Activated CD8-positive, alpha-beta memory T cell treated with anti-CD3 and anti-CD28 coated beads, Interleukin-2, amount 10 ng/mL, durations not matched to agents 7 days and 5 days (primary cell): ENCODE measurements at places on chromosomes 1 and 21.

GRCh38 chr1:18419113-18419844 is 61.5 kb upstream of the KLHDC7A start:
- no peak overlapping the region for H3K27ac ChIP-seq
- H3K4me1 ChIP-seq = no peaks in the 10 kb centered on the region
- H3K36me3 ChIP-seq = no peaks in the 10 kb centered on the region
- no peaks in the 10 kb centered on the region for H3K27me3 ChIP-seq
- no peak overlapping the region for H3K4me3 ChIP-seq
- DNase-seq = no peak

DNA sequence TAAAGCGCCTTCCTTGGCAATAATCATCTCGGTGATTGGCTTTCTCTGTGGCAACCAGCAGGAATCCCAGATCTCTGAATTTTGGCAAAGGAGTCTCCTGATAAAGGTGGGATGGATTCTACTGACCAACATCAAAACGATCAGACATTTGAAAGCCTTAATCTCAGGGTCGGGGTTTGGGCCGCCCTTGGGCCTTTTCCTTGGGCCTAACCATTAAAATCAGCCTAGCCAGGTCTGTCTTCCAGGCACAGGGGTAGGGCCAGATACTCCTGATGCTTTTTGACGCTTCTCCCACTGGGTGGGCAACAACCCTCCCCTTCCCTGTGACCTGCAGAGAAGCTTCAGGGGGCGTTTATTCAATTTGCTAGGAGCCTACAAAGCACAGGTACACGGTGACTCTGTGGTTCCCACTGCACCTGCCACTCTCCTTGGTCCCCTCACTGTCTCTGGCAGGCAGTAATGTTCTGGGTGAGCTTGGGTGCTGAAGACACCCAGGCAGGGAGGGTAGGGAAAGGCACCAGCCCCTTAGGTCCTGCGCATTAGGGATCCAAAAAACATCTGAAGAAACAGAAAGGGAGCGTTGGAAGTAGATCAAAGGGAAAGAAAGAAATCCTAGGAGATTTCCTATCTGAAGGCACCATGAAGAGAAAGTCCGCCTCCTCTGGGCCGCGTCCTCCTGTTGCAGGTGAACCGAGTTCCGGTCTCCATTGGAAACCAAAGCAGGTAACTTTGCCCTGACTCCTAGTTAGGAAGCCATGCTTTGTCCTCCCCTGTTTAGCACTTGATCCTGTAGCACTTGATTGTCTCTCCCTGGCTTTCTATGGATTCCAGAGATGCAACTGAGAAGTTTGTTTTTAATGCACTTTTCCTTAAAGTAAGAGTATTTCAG is 12.3 kb downstream of the RNU1-2 start:
- H3K27me3 ChIP-seq = peaks cover 16% of the 10 kb centered on the region
- no peak for DNase-seq
- peaks cover 23% of the 10 kb centered on the region for H3K4me1 ChIP-seq
- no peak overlapping the region for H3K4me3 ChIP-seq

- no peaks in the 10 kb centered on the region for H3K27me3 ChIP-seq
- H3K27ac ChIP-seq = no peak overlapping the region
- DNase-seq = no peak
- H3K4me3 ChIP-seq = no peak overlapping the region
- peaks cover 16% of the 10 kb centered on the region for H3K4me1 ChIP-seq
Observed at GRCh38 chr1:186304982-186305949, 69.8 kb downstream of the TPR start.

GRCh38 chr1:107135463-107135862 is 5.4 kb upstream of the NTNG1 start:
- no peak for DNase-seq
- H3K27me3 ChIP-seq = peaks cover 40% of the 10 kb centered on the region
- H3K36me3 ChIP-seq = no peaks in the 10 kb centered on the region
- peaks cover 4% of the 10 kb centered on the region for H3K4me1 ChIP-seq

DNA sequence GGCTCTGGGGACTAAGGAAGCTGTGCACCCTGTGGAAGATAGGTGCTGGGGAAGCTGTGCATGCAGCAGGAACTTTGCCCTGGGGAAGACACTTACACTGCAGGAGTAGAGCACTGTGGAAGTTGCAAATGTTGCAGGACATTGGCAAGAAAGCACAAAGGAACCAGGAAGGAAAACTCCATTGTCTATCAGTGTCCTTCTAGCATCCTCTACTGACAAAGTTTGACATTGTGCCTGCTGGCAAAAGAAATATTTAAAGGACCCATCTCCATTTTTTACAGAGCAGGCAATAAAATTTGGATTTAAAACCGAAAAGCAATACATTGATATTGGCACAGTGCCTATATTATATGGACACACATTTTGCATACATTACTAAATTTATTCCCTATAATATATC is 394.1 kb downstream of the PBX1 start:
- H3K4me3 ChIP-seq = no peak overlapping the region
- H3K36me3 ChIP-seq = no peaks in the 10 kb centered on the region
- DNase-seq = no peak
- no peaks in the 10 kb centered on the region for H3K4me1 ChIP-seq
- H3K27ac ChIP-seq = no peak overlapping the region
- H3K27me3 ChIP-seq = no peaks in the 10 kb centered on the region

- peak; percentile 68 for DNase-seq
Observed at GRCh38 chr1:228082918-228083870, 686 bp downstream of the ARF1 start.

DNA sequence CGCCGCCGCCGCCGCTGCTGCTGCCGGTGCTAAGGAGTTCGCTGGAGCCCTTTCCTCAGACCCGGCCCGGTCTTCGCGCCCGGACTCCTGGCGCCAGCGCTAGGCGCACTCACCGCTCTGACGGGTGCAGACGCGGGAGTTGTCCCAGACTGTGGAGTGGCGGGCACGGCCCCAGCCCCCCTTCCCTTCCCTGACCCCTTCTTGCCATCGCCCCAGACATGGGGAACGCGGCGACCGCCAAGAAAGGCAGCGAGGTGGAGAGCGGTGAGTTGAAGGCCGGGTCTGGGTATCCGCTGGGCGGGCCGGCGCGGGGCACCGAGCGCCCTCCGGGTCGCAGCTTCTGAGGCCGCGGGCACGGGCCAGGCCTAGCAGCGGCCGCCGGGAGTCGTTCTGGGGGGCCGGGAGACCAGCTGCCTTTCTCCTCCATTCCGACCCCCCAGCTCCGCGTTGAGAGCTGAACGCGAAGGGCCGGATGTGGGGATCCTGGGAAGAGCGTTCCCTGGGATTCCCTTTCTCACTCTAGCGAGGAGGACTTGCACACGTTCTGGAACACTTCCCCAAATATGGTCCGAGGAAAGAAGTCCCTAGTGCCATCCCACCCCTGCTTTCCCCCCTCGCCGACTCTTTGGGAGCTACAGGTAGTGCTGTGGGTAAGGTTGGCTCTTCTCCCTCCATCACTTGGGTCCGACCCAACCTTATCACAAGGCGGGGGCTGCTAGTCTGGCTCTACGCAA is 65.8 kb upstream of the PRKACB start:
- H3K36me3 ChIP-seq = peaks cover 3% of the 10 kb centered on the region
- no peaks in the 10 kb centered on the region for H3K27me3 ChIP-seq
- H3K4me1 ChIP-seq = peaks cover 12% of the 10 kb centered on the region
- DNase-seq = peak; percentile 42

DNA sequence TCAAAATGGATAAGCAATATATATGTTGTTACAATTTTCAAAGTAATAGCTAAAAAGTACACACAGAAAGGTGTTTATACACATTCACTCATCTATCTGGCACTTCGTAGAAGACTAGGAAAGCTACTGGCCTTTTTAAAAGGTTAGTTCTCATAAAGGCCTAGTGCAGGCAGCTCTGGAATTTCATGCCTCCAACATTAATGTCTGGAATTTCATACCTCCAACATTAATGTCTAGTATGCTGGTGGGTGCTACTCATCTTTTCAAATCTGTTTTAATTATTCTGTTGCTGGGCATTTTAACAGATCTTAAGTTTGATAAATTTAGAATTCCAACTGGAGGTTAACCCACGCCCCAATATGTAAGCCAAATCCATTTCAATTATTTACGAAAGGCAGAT is 124.2 kb downstream of the AKT3 start:
- H3K4me1 ChIP-seq = peaks cover 21% of the 10 kb centered on the region
- H3K27me3 ChIP-seq = no peaks in the 10 kb centered on the region
- no peak overlapping the region for H3K4me3 ChIP-seq
- no peak for DNase-seq

- peaks cover 4% of the 10 kb centered on the region for H3K4me1 ChIP-seq
- H3K27me3 ChIP-seq = peaks cover 3% of the 10 kb centered on the region
- no peak overlapping the region for H3K27ac ChIP-seq
- H3K36me3 ChIP-seq = no peaks in the 10 kb centered on the region
Observed at GRCh38 chr1:17582124-17582774, 42.8 kb downstream of the ARHGEF10L start.

- H3K27me3 ChIP-seq = peaks cover 3% of the 10 kb centered on the region
- H3K4me3 ChIP-seq = no peak overlapping the region
- H3K4me1 ChIP-seq = no peaks in the 10 kb centered on the region
- H3K36me3 ChIP-seq = no peaks in the 10 kb centered on the region
- H3K27ac ChIP-seq = no peak overlapping the region
- DNase-seq = no peak
Observed at GRCh38 chr21:16192902-16193301, 463.1 kb downstream of the USP25 start.

- DNase-seq = no peak
- H3K36me3 ChIP-seq = peaks cover 15% of the 10 kb centered on the region
- no peak overlapping the region for H3K4me3 ChIP-seq
- H3K4me1 ChIP-seq = peaks cover 17% of the 10 kb centered on the region
Observed at GRCh38 chr1:19412654-19413053, 72.7 kb downstream of the CAPZB start.

DNA sequence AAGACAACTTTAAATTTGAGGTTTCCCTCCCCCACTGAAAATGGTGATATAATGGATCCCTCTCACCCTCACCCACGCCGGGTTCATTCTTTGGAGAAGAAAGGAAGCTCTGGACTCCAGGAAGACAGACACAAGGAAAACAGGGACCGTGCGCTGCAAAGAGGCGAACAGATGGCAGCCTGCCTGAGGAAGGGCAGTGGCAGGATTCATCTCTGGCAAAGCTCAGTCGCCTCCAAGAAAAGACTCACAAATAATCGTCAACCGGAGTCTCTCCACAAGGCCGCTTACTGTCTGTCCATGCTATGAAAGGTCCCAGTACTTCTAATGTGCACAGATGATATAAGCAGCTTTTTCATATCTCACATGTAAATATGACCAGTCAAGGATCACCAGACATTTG is 110.3 kb downstream of the TIAM1 start:
- H3K27me3 ChIP-seq = no peaks in the 10 kb centered on the region
- no peak overlapping the region for H3K4me3 ChIP-seq
- H3K27ac ChIP-seq = no peak overlapping the region

DNA sequence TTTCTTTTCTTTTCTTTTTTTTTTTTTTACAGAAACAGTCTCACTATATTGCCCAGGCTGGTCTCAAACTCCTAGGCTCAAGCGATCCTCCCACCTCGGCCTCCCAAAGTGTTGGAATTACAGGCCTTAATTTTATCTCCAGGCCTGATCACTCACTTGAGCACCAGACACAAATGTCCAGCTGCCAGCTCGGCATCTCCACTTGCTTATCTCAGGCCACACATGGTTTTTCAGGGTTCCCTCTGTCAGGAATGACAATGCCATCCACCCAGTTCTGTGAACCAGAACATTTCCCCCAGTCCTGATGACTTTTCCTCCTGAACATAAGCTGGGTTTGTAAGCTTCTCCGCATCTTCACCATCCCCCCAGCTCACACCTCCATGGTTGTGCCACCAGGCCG is 44.6 kb upstream of the ZNF281 start:
- no peak overlapping the region for H3K27ac ChIP-seq
- peaks cover 3% of the 10 kb centered on the region for H3K4me1 ChIP-seq
- peaks cover 22% of the 10 kb centered on the region for H3K27me3 ChIP-seq
- no peak for DNase-seq

- peak; percentile 59 for DNase-seq
- H3K27ac ChIP-seq = peak overlapping the region; percentile 61
- no peaks in the 10 kb centered on the region for H3K36me3 ChIP-seq
- H3K27me3 ChIP-seq = peaks cover 14% of the 10 kb centered on the region
- no peak overlapping the region for H3K4me3 ChIP-seq
Observed at GRCh38 chr1:234583755-234584419, 26.1 kb downstream of the IRF2BP2 start.

DNA sequence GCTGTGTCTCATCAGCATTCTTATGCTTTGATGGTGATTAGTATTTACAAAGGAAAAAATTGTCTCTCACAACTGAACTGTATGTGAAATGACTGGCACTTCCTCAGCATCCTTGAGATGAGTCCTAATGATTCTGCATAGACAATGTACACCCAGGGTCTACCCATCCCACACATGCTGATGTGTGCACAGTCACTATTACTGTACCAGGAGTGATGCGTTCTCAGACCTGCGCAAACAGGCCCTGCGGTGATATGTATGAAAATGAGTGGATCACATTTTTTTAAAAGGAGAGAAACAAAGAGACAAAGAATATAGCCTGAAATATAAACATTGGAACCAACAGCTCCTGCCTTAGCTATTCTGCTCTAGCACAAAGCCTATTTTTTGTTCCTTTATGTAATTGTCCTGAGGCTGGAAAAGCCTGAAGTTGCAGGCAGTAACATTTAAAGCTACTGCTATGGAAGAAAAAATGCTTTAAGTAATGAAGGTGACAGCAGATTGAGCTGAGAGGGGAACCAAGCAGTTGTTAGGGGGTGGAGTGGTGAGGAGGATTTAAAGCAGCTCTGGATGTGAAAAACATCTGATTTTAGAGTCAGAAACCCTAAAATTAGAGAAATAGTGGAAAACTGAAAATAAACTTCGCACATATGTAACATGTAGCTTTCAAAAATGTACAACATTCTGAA is 5.5 kb downstream of the RCAN1 start:
- no peak overlapping the region for H3K27ac ChIP-seq
- DNase-seq = no peak
- H3K4me1 ChIP-seq = peaks cover 12% of the 10 kb centered on the region

DNA sequence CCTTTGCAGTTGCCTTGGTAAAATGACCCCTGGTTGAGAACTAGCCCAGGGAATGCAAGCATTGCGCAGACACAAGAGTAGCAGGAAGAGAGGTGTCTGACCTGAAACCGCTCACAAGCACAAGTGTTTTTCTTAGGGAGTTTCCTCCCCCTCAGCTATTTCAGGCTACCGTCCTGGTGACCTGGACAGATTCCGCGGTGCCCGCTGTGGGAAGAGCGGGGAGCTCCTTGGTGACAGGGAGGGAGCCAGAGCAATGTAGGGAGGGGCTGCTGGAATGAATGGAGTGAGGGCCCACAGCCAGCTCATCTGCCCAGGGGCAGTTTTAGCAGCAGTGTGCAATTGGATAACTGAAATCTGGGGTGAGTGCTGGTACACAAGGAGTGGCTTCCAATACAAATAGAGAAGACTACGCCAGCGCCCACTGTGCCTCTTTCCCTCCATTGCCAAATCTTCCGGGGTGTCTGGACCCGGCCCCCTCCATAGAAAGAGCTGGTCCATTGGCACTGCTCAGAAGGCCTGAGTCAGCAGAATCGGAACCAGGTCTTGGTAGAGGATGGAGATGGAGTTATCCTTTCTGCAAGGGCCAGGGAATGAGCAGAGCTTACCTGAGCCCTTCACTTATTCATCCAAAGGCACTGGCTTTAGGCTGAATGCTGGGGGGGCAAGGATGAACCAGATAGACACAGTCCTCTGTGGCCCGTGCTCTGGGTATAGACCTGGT is 82.8 kb downstream of the TRABD2B start:
- H3K4me1 ChIP-seq = no peaks in the 10 kb centered on the region
- no peak overlapping the region for H3K27ac ChIP-seq
- no peaks in the 10 kb centered on the region for H3K36me3 ChIP-seq
- no peak overlapping the region for H3K4me3 ChIP-seq
- no peak for DNase-seq
- H3K27me3 ChIP-seq = no peaks in the 10 kb centered on the region

GRCh38 chr1:204294357-204294756 is 65.4 kb downstream of the PLEKHA6 start:
- H3K27ac ChIP-seq = no peak overlapping the region
- H3K4me3 ChIP-seq = no peak overlapping the region
- peaks cover 3% of the 10 kb centered on the region for H3K4me1 ChIP-seq
- H3K27me3 ChIP-seq = peaks cover 51% of the 10 kb centered on the region

- peaks cover 28% of the 10 kb centered on the region for H3K27me3 ChIP-seq
- H3K4me3 ChIP-seq = no peak overlapping the region
Observed at GRCh38 chr21:34500191-34500590, 11.8 kb downstream of the KCNE1 start.
